ENCODE measurements at places on chromosomes 3 and 15.

DNA sequence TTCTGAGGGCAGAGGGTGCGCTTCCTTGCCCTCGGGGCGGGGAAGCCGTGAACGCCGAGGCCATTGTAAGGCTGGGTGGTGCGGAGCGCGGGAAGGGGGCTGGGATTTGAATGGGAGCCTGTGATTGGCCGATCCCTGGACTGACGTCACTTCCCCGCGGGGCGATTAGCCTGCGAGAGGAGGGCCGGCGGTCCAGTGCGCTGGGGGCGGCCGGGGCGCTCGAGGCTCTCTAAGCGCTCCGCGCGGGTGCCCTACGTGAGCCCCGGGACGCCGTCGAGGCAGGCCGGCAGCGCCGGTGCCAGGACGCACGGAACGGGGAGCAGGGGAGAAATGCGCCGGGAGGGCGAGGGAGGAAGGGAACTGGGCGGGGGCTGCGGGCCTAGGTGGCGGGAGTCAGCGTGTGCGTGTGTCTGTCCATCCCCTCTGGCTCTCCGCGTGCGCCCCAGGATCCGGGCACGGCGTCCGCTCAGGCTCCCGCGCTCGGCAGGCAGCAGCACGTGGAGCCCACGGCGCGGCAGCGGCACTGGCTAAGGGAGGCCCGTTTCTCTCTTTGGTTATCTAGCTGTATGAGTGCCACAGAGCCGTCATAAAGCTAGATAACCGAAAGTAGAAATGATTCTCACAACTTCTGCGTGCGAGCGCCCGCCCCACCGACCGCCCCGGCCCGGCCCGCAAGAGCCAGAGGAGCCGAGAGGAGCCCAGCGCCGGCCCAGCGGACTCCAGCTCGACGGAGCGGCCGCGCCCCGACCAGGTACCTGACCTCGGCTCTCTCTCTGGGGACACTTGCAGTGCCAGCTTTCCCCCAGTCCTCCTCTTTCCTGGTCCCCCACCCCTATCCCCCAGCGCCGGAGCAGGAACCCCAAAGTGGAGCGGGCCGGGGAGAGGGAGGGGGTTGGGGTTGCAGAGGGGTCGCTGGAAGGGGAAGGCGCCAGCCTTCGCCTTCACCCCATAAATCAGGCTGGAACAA, 33.1 kb upstream of the POLG start:
- no peak for DNase-seq

GRCh38 chr3:148044151-148044550, 635.0 kb downstream of the ZIC1 start:
- no peak for DNase-seq

DNA sequence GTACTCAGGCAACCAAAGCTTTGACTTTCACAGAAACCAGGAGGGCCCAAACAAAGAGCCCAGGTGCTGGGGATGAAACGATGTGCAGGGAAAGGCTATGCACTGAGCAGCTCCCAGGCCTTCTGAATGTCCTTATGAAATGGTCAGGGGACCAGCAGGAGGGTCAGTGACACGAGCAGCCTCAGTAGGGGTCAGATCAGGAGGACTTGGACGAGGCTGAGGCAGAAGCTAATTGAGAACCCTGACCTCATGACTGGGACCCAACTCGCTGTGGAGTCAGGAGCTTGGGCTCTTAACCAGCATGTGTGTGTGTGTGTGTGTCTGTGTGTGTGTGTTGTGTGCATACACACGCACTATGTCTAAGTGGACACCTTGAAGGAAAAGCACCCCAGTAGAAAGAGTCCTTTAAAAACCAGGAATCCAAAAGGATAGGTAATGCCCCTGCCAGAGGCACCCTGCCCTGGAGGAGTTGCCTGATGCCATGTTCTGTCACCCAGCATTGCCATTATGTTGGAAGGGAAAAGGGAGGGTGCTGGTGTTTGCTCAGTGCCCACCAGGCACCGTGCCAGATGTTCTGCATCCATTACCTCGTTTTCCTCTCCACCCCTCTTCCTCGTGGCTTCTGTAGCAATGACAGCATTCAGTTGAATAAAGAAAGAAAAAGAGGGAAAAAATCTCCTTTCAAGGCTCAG, 50.9 kb downstream of the CORO2B start:
- no peak for DNase-seq

DNA sequence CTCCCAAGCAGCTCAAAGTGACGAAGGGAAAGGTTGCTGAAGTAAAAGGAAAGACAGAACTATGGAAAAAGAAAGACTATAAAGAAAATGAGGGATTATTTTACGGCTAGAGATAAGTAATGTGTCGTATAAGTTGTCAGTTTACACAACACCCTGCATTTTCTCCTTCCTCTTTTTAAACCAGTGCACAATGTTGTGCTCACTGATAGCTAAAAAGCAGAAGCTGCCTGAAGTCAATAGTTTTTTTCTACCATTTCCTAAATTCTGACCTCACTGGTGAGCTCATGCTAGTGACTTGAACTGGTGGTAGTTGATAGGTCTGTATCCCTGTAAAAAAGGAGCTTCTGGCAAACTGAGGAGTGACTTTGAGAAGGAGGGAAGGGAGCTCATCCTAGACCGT, 368.6 kb upstream of the GBE1 start:
- DNase-seq: no peak

All from activated T-helper 1 cell treated with anti-CD3 and anti-CD28 coated beads, Interleukin-2, amount 50 U/mL, for 16 hours (primary cell).